Ecto neural progenitor cell (in vitro differentiated cells): ENCODE measurements at places on chromosomes 12 and 14.

- DNase-seq: no peak
These were observed 32.9 kb downstream of the ASCL1 start for GRCh38 chr12:102990419-102990818.

DNA sequence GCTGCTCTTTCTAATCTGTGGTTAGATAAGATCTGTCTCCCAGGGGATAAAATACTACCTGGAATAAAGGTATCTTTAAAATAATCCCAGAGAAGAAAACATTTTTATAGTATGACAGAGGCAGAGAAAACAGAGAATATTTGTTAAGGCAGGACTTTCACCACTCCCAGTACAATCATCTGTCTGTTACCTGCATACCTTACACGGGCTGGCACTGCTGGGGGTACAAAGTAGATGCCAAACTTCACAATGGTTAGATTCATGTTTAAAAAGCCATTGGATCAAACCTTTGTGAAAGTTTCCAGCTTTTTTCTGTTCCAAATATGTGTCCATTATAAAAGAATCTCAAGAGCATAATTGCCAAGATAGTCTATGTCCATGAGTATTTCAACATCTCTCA, 273.6 kb upstream of the BTG1 start:
- DNase-seq: no peak

GRCh38 chr12:58378028-58378427, 436.7 kb downstream of the ATP23 start:
- no peak for DNase-seq

DNA sequence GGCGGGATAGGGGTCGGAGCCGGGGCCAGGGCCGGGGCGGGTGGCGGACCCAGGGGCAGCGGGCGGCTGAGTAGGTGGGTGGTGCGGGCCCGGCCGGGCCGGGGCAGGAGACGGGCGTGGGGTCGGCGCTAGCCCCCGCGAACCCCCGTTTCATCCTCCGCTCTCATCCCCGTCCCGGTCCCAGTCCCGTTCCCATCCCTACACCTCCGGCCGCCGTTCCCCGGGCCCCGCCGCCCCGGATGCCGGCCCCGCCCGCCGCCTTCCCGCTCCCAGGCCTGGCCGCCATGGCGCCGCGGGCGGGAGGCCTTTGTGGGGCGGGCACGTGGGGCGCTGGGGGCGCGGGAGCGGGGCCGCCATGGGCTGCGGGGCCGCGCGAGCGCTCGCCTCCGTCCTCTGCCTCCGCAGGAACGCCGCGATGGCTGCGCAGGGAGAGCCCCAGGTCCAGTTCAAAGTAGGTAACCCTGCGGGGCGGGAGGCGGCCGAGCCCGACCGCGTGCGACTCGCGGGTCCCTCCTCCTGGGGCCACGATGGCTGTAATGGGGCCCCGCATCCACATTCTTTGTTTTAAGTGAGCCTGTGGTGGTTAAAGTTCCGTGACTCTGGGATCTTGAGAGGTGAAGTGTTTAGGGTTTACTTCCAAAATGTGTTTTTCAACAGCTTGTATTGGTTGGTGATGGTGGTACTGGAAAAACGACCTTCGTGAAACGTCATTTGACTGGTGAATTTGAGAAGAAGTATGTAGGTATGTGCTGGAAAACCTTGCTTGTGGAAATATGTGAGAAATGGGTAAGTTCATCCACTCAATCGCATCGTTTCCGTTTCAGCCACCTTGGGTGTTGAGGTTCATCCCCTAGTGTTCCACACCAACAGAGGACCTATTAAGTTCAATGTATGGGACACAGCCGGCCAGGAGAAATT, 572 bp downstream of the RAN start:
- peak; percentile 78 for DNase-seq

DNA sequence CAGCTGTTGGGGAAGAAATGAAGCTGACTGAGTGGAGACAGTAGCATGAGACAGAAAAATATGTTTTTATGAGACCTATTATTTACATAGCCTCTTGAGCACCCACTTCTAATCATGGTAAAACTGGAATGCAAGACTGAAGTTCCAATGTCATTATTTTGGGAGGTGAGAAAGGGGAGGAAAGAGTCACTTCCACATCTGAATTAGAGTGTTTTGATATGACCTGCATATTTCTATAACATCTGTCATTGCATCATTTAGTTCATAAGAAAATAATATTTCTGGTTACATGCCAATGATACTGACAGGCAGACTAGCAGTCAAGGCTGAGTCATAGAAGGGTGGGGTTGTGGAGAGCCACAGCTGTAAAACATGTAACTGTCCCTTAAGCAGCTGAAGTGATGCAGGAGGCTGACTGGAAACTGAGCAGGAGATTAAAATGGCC, 26.7 kb downstream of the NTN4 start:
- no peak for DNase-seq

- DNase-seq: no peak
These were observed 14.5 kb downstream of the VWF start for GRCh38 chr12:6110006-6110405.

DNA sequence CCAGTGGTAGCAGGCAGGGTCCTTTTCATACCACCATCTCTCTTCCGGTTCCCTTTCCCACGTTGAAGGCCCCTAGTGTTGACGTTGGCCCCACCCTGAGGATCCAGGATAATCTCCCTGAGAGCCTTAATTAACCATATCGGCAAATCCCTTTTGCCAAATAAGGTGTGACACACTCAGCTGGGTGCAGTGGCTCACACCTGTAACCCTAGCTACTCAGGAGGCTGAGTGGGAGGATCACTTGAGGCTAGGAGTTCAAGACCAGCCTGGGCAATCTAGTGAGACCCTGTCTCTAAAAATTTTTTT, 2.8 kb upstream of the TMEM119 start:
- DNase-seq: no peak

DNA sequence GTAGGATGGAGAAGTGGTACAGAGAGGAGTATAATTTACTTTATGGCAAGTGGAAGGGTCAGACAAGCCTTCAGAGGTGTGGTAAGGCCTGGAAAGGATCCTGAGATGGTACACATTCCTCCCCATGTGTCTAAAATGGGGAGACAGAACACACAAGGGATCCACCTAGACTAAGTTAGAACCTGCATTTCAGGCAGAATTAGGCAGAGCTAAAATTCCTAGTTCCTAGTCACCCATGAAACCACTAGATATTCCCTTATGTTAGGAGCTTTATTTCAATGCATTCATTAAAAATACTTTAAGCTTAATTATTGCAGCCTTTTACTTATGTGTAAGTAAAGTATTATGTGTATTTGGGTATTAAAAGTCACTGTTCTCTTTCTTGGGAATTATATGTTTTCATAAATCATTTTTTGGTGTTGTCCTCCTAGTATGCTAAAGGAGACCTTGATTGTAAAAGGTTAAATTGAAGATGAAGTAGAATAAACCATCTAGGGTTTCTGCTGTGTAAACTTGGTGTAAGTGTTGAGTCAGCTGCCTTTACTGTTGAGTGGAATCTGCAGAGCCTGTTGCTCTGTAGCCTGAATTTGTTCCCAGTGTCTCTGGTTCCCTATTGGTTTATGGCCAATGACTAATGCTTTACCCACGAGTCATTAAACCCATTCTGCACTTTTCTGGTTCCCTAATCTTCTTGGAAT, 423.2 kb downstream of the ATP23 start:
- no peak for DNase-seq

DNA sequence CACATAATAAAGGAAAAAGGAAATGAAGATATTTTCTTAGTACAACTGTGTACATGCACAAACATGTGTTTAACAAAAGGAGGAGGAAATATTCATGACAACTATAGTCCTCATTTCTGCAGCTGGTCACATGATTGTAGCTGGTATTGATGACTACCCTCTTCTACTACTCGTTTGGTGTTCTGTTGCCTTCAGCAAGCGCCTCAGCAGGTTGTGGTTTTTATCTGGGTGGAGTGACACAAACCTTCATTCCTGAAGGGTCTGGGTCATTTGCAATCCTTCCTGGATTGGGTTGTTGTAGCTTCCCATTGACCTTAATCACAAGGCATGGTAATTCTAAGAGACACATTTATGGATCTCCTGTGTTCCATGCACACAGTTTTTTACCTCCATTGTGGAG, 1009.9 kb upstream of the USP15 start:
- no peak for DNase-seq

GRCh38 chr12:130506844-130507243, 169.2 kb downstream of the PIWIL1 start:
- DNase-seq: no peak

- DNase-seq: peak; percentile 67
These were observed 93.1 kb upstream of the EVL start for GRCh38 chr14:99971941-99972747.
